COLO829 (cell line): ENCODE measurements at places on chromosomes 2 and 18.

DNA sequence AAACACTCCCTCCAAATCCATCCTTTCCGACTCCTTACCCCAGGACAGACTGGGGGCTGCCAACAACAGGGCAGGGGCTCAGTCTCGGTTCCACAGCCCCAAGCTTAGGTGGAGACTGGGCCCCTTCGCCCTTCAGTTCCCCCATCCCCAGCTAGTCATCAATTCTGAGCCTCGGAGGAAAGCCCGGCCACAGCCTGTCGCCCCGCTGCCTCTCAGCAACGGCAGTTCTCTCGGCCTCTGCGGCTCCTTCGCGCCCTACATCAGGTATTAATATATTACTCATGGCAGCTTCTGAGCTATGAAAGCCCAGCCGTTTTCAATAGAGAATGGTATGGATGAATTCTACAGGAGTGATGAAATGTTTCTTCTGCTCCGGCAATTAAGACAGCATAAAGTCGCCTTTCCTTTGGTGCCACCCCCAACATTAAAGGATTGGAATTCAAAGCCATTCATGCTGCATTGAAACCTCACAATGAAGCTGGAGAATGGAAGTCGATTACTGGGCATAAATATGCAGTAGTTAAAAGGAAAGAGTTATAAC is 2.8 kb downstream of the HDAC4 start:
- DNase-seq: no peak

GRCh38 chr2:128978212-128978611 is 659.5 kb upstream of the HS6ST1 start:
- DNase-seq: no peak

GRCh38 chr2:218644721-218645120 is 14.7 kb downstream of the ZNF142 start:
- no peak for DNase-seq

- no peak for DNase-seq
These were observed 188.8 kb downstream of the SETBP1 start for GRCh38 chr18:44869533-44869932.

GRCh38 chr18:11981192-11981542 is at the start of gene IMPA2:
TSS of gene IMPA2 (plus strand) at chr18:11981507. CDS start at chr18:11981670, 163 bp downstream.
- DNase-seq: no peak

- no peak for DNase-seq
These were observed 12.0 kb downstream of the OBSL1 start for GRCh38 chr2:219559156-219559915.

DNA sequence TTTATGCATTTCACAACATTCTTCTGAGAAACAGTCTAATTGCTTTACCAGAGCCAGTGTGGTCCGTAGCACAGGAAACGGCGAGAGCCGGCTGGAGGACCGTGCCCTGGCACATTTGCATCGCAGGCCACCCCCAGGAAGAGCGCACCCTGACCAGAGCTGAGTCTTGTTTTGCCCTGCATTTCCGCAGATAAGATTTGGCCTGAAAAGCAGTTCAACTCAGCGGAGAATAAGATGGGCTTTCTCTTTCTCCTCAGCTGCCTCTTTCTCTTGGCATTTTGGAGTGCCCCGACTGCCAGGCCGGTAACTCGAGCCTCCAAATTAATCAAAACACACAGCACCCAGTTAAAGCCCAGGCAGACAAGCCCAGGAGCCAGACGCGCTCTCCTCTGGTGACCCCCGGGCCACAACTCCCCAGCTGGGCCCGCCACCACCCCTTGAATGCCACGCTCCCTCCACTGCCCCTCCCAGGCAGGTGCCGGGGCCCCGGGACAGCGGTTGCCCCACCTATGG is 464 bp downstream of the COL4A4 start:
- DNase-seq: no peak

- no peak for DNase-seq
These were observed at the start of gene ACTG2 for GRCh38 chr2:73892631-73893329. TSS of gene ACTG2 (plus strand) at chr2:73893008. CDS start at chr2:73901312, 8,304 bp downstream.

- no peak for DNase-seq
These were observed 10.4 kb downstream of the RTTN start for GRCh38 chr18:70195014-70195614.

DNA sequence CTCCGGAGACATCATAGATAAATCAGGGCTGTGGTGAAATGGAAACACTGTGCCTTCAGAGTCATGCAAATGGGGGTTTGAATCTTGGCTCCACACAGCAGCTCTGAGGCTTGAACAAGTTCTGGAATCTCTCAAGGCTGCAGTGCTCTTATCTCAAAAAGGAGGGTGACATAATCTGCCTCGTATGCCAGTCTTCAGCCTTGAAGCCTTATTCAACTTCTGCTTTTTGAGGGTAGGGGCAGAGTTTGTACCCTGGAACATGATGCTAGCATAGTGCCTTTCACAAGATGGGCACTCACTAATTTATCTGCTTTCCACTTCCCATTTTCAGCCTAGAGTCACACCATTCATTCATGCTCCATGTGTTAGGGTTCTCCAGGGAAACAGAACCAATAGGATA is 42.3 kb downstream of the GATA6 start:
- no peak for DNase-seq

DNA sequence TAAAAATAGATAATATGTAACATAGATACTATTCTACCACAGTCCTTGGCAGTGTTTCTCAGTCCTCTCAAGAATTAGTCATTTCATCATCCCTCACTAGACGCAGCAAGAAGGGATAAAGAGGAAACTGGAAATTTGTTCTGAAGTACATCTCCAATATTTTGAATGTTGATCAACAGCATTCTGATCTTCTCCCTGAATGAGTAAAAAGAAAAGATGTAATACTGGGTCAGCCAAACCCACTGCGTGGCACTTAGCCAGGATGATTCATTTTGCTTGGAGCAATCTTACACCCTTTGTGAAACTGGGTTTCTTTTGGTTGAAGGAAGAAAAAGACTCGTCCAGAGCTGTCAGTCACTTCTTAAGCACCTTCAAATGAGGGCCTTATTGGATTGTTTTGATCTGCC is 54.1 kb downstream of the TAF1B start:
- DNase-seq: peak; percentile 47

- peak; percentile 53 for DNase-seq
These were observed 18.3 kb upstream of the KIF3C start for GRCh38 chr2:26000561-26001082.

GRCh38 chr2:18346344-18346743 is 214.1 kb downstream of the RDH14 start:
- no peak for DNase-seq

- no peak for DNase-seq
These were observed 120.2 kb upstream of the SPOPL start for GRCh38 chr2:138381373-138381772.

DNA sequence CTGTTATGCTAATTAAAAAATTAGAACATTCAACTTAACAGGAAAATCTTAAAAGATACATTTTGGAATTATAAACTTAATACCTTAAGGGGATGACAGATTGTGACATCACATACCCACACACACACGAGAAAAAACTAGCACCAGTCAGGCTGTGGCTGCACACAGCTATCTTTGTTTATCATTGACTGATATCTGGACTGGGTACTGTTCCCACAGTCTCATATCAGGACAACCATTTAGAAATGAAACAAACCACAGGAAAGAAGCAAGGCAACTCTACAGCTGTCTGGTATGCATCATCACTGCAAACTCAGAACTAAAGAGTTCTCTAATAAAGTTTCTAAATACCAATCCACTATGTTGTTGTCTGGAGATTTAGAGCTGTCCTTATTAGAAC is 210.9 kb upstream of the SMAD7 start:
- no peak for DNase-seq

- no peak for DNase-seq
These were observed 1.5 kb downstream of the HOXD1 start for GRCh38 chr2:176189681-176190641.
